ENCODE measurements at places on chromosomes 1 and 21.

DNA sequence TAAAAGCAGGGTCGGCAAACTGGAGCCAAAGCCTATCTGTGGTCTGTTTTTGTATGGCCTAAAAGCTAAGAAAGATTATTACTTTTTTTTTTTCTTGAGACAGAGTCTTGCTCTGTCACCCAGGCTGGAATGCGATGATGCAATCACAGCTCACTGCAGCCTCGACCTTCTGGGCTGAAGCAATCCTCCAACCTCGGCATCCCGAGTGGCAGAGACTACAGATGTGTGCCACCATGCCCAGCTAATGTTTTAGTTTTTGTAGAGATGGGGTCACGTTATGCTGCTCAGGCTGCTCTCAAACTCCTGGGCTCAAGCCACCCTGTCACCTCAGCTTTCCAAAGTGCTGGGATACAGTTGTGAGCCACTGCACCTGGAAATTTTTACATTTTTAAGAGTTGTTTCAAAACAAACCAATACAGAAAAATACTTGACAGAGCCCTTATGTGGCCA lies 6.5 kb upstream of the GLRX2 start:
- no peak for DNase-seq

DNA sequence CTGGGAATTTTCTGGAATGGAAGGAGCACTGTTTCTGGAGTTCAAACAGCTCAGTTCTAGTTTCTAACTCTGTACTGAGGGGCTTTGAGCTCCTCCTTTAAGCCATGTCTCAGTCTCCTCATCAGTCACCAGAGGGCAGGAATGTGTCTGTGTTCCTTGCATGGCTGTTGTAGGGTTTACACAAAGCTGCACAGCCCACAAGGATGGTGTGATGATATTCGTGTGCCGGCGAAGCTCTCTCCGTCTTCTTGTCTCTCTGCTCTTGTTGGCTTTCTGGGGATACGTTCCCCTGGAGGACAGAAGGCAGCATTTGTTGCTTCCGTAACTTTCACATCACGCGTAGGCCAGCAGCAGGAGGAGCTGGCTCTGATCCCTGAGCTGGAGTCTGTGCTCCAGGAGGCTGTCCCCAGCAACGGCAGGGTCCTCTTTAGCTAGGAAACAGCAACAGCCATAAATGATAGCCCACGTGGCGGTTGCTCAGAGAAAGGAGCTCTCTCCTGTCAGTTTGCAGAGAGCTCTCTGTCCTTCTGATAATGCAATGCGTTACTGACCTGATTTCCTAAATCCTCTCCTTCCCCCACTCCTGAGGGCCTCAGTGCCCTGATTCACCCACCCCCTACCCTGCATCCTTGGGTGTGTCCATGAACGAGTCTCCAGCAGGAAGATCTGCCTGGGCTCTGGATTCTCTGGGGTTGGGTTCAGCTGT lies 189.2 kb upstream of the VAMP3 start:
- DNase-seq = no peak

- DNase-seq = no peak
Measured at GRCh38 chr1:214678386-214678785, 75.4 kb downstream of the CENPF start.

DNA sequence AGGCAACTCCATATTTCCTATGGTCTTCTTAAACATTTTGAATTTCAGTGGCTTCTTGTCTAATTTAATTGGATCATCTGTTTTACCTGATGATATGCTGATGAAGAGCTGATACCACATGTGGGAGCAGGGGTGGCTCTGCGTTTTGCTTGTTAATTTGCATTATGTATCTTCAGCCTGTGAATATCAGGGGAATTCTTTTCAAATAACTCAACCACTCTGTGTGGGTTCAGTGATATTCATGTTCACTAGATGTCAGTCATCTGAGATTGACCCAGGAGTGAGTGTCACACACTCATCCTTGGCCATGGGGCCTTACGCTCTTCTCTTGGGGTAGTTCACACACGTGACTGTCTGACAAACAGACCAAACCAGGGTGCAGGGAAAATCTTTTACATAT lies 83.0 kb downstream of the FCRL5 start:
- no peak for DNase-seq

DNA sequence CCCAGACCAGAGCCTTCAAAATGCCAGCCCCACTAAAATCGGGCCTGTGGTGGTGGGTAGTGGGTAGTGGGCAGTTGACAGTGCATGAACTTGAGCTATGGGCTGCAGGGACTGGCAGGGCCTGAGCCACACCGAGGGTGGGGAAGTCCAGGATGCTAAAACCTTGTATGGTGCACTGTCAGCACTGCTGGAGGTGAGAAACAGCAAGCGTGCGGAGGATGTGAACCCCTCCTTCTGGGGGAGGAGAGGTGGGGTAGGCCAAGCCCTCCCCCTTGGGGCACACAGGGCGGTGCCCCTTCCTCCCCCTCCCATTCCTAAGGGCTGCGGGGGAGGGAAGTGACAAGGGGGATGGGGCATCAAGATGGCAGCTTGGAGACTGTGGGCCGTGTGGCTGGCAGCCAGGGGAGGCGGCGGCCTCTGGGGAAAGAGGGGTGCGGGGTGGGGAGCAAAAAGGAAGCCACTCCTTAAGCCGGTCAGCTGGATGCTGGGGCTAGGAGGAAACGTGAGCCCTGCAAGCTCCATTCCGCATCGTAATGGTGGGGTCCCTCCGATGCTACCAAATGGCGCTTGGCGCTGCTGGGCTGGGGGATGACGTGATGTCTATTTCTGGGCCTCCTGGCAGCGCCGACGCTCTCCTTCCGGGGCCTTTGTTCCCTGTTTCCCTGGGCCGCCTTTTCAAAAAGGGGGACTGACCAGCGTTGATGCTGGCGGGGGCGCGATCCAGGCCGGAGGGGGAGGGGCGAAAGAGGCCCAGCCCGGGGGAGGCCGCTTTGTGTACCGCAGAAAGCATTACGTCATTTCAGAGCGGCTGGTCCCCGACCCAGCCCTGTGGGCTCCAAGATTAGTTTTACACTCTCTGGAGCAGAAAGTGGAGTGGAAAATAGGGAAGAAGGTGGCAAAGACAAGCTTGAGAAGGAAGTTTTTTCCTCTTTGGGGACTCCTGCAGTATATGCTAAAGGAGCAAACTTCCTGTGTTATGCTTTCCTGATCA lies 809 bp downstream of the SYT11 start:
- peak; percentile 12 for DNase-seq

Data from stimulated activated CD8-positive, alpha-beta memory T cell treated with anti-CD3 and anti-CD28 coated beads, Interleukin-12 subunit alpha, Interleukin-12 subunit beta, amount 100 ng/mL, for 1 hour (primary cell).